ENCODE measurements at places on chromosomes 12 and 14.

DNA sequence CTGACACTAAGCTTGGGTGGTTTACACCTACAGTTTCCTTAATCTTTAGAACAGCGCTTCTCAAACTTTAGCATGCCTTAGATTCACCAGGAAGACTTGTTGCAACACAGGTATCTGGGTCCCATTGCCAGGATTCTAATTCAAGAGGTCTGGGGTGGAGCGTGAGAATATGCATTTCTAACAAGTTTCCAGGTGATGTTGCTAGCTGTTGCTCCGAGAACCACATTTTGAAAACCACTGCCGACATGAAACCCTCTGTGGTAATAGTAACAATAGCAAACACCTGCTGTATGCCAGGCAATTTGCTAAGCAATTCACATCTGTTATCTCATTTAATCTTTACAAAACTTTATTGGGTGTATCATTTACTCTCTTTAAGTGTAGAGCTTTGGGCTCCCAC lies 58.6 kb downstream of the TRHDE start:
- DNase-seq = no peak

GRCh38 chr14:103125098-103126070 lies 2.1 kb downstream of the TNFAIP2 start:
- no peak for DNase-seq

- DNase-seq = no peak
These were observed 132.2 kb upstream of the TMTC2 start for GRCh38 chr12:82554529-82554928.

- DNase-seq = no peak
These were observed 469.8 kb downstream of the ZFP36L1 start for GRCh38 chr14:68322940-68323620.

DNA sequence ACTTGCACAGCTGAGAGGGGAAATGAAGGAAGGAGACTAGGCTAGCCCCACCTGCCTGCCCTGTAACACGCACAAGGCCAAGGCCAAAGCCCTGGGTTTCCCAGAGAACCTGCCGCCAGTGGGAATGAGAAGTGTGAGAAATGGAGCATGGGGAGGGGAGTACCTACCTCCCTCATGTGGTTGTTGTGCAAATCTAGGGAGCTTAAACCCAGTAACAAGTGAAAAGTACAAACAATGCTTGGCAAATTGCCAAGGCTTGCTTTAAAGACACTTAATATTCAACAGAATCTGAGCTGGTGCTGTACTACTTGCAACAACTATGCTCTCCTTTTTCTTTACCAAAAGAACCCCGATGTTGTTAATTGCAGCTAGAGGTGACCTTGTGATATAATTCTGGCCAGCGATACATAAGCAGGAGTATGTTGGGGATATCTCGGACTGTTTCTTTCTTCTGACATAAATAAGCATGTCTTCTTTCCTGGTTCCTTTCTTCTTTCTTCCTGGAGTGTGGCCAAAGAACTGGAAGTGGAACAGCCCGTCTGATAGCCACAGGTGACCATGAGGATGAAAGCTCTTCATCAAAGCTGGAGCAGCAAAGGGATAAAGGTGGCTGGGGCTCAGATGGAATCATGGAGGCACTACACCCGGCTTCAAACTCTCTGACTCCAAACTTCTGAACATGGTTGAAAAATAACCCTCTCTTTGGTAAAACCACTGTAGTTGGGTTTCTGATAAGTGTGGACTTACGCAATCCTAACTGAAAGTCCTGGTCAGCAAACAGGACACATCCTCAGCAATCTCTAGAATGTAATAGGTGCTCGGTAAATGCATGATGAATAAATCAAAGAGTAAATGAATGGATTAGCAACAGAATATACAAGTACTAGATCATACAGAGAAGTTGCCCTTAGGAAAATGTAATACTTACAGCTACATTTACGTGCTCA lies 207.9 kb downstream of the NUAK1 start:
- no peak for DNase-seq

DNA sequence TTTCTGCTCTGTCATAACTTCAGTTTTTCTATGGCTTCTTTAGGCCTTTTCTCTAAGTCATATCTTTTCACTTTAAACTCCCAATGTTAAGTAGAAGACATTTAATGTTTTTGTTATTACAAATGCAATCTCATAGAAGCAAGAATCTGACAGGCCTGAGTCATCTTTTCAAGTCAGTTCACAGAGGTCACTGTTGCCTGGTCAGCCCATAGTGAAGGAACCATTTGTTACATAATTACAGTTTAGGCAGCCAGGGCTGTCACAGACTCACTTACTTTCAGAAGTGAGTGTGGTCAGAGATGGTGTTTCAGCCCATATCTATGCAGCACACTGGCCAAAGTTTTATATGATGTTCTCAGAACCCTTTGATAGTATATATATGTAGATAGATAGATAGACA lies 46.5 kb downstream of the CCER1 start:
- no peak for DNase-seq

DNA sequence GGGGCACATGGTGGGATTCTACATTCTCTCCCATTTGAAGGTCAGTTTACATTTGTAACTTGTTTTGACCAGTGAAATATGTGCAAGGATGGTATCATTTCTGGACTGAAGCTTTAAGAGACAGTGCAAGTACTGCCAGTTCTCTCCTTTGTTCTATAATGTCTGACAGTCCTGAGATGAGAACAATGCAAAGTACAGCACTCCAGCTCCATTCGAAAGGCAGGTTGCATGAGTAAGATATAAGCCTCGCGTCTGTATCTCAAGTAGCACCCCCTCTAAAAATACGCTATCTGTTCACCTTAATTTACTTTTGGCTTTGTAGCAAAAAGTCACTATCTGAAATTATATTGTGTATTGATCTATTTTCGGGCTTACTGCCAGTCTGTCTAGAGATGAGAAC lies 1122.2 kb upstream of the TMEM132C start:
- DNase-seq = no peak

- DNase-seq = no peak
These were observed 66.6 kb downstream of the DDX51 start for GRCh38 chr12:132077322-132078100.

- DNase-seq = no peak
These were observed 545 bp downstream of the CPSF2 start for GRCh38 chr14:92122351-92122677.

GRCh38 chr12:104310751-104311633 lies 7.5 kb downstream of the EID3 start:
- DNase-seq = no peak

GRCh38 chr12:19615384-19615725 lies 176.1 kb downstream of the AEBP2 start:
- no peak for DNase-seq

DNA sequence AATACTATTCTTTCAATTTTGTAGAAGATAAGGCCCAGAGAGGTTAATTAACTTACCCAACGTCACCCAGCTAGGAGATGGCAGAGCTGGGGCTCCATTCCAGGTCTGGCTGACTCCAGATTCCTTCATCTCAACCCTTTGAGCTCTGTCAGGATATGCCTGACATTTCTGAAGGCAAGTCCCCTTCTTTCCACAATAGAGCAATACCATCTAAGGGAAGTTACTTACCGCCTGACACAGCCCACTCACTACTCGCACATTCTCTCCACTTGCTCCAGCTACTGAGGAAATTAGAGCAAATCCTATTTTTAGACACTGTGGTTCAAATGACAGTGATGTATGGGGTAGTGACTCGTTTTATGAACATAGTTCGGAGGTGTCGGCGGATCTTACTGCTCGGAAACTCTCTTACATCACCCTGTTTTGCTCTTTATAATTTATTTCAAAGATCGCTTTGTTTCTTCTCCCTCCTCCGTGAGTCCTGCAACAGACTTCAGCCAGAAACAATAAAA lies 2.0 kb upstream of the WSCD2 start:
- no peak for DNase-seq

- DNase-seq = no peak
These were observed 33.9 kb upstream of the TSPAN8 start for GRCh38 chr12:71191509-71192196.

- no peak for DNase-seq
These were observed 6.5 kb downstream of the NOC4L start for GRCh38 chr12:132150780-132151144.

- DNase-seq = no peak
These were observed 1124.0 kb upstream of the TMEM132C start for GRCh38 chr12:127143020-127143419.

- DNase-seq = no peak
These were observed 1.8 kb downstream of the GPR162 start for GRCh38 chr12:6823182-6824084.

GRCh38 chr14:57748279-57748678 lies 117.6 kb downstream of the SLC35F4 start:
- no peak for DNase-seq

GRCh38 chr12:6766651-6767349 lies 637 bp downstream of the PTMS start:
- DNase-seq = peak; percentile 81

DNA sequence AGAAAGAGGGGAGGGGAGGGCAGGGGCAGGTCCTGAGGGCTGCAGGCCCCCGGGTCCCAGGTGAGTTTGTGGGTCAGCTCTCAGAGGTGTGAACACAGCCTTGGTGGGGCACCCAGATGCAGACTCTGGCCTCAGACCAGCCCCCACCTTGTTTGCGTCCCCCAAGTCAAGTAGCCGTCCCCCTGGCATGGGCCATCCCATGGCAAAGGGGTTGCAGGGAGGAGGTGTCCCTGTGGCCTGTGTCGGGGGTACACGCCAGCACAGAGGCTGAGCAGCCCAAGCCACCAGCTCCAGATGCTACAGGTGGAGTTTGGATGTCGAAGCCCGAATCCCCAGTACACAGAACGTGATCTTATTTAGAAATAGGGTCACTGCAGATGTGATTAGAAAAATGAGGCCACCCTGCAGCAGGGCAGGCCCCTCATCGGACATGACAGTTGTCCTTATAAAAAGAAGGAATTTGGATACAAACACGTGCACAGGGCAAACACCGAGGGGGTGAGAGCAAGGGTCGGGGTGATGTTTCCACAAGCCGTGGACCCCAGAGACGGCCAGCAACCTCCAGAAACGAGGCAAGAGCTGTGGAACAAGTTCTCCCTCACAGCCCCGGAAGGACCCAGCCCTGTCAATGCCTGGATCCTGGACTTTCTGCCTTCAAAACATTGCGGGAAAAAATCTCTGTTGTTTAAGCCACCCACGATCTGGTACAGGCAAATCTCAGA lies 141.2 kb upstream of the C14orf180 start:
- DNase-seq = no peak

GRCh38 chr12:62763312-62763711 lies 171.6 kb downstream of the PPM1H start:
- no peak for DNase-seq

DNA sequence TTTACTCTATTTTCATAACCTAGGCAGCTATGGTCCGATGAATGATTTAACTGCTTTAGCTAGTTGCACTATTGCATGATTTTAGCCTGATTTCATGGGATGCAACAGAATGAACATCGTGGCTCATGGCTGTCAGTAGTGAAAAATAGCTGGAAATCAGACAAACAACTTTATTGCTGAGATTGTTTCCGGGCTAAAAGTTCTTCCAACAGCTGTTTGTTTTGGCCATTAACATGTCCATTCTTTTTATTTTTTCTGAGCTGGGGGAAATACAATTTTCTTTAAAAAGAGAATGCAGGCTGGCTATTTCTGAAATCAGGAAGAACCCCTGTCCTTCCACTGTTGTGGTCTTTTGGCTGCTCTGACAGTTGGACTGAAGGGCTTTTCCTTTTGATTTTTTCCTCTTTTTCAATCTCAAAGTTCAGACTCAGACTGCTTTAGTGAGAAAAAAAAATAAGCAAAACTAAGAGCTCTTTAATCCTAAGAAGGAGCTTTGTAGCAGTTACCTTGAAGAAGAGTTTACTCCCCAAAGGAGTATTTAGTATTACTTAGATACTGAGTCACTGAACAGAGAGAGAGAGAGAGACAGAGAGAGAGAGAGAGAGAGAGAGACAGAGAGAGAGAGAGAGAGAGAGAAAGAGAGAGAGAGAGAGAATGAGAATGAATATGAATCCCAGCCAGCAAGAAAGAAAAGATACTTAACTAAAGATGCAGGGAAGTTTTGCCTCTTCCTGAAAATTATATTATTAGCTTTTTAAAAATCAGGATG lies at the start of gene NAV3:
NAV3 (plus strand) TSS at position 312 of the 769 bp plus-strand sequence. CDS start 568 bp downstream, outside the sequence.
- no peak for DNase-seq

Measured in hepatic stellate cell (primary cell).